Activated gamma-delta T cell treated with anti-CD3 and anti-CD28 coated beads, Interleukin-2, amount 50 U/mL, for 16 hours (primary cell): ENCODE measurements at places on chromosomes 11 and 22.

DNA sequence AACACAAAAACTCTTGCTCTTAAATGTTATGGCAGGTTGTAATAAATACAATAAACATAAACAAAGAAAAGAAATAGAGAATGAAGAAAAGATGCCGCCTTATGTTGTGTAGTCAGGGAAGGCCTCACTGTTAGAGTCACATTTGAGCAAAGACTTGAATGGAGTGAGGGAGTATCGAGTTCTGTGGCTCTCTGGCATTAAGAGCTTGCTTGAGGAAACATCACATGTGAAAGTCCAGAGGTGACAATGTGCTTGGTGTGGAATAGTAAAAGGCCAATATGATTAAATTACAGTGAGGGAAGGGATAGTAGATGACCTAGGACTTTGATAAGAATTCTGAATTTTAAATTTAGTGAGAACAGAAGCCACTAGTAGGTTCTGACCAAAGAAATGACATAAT is 139.4 kb downstream of the ATG16L2 start:
- DNase-seq = no peak

DNA sequence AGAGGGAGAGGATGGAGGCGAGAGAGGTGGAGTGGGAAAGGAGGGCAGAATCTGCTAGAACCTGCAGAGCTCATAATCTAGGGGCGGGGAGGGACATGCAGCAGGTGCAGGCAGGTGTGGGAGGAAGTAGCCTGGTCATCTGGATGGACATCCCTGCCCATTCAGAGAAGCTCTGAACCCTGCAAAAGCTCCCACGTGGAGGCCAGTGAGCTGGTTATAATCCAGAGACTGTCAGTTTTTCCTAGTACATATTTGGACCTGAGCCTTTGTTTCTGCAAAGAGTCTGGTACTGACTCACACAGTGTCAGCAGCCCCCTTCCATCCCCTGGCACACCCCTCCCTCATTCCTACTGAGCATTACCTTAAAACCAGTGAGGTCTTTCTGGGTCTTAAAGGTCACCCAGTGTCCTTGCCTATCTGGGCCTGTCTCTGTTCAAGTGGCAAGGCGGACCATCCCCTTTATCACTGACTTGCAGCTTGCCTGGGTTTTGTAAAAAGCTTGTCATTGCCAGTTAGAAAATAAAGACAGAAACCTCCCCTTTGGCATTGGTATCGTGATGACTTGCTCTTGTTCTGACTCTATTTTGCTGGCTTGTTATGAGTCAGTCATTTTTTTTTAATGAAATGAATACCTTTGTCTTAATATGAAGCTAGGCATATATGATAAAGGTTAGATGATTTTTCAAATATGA is 26.1 kb downstream of the PTPRJ start:
- no peak for DNase-seq

DNA sequence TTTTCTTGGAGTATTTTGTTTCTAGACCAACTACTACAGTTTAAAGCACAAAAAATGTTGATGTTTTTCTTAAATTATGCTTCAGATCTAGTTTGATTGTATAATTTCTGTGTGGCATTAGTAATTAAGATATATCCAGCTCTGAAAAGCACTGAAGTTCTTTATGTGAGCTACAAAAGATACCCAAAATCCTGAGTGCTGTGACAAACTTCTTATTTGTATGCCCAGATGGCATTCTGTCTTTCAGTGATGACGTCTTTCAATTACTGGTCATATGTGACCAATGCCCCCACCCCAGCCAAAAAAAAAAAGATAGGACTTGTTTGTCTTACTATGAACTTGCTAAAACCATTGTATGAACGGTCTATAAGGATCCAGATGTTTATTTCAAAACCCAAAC is 51.3 kb downstream of the BIRC2 start:
- no peak for DNase-seq

DNA sequence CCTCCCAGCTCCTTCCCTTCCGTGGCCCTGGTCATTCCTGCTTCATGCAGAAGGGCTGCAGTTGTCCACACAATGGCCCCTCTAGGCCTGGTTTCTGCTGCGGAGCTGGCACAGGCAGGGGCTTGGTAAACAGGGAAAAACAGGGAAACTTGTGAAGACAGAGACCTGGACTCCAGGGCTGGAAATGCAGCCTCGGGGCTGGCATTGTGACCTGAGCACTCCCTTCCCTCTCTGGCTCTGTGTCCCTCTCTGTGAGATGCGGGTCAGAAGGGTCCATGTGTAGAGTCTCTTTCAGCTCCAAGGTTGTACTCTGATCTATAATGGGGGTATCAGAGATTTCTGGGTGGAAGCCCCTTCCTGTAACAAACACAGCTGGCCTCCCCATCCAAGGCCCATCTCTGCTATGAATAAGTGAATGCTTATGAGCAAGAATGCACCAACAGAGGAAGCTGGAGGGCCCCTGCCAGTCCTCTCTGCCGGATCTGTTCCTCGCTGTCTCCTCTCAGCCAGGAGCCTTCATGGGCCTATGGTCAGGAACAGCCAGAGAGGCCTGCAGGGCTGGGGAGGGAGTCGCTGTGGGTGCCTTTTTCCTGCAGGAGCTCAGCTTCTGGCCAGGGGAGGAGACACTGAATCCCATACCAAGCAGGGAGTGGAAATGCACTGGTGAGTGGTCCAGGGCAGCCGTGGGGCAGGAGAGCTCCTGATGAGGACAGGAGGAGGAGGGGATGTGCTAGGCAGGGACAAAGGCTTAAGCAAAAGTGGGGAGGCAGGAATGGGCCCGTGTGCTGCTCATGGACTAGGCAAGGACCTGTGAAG is 6.7 kb upstream of the DERL3 start:
- no peak for DNase-seq

- no peak for DNase-seq
Observed at GRCh38 chr22:39908737-39909136, 7.9 kb downstream of the GRAP2 start.

- DNase-seq = peak; percentile 22
Observed at GRCh38 chr11:66126808-66127555, 56.9 kb downstream of the PACS1 start.

- DNase-seq = no peak
Observed at GRCh38 chr11:1073851-1074243, 827 bp upstream of the MUC2 start.

GRCh38 chr22:29215012-29215860 is 9.5 kb downstream of the EMID1 start:
- no peak for DNase-seq

GRCh38 chr22:42960531-42961399 is 54.2 kb downstream of the PACSIN2 start:
- DNase-seq = no peak

- DNase-seq = peak; percentile 63
Observed at GRCh38 chr11:46529095-46529905, 64.5 kb downstream of the AMBRA1 start.

DNA sequence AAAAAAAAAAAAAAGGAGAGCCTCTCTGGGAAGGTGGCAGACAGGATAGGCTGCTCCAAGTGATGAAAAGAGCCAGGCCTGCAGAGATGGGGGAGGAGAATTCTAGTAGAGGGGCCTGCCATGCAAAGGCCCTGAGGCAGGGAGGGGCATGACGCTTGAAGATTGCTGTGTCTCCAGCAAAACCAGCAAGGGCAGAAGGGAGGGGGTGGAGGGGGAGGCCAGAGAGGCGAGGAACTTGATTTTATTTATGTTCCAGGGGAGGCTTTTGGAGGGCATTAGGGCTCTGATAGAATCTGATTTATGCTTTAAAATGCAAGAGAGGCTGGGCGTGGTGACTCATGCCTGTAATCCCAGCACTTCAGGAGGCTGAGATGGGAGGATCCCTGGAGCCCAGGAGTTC is 16.7 kb upstream of the PACSIN2 start:
- no peak for DNase-seq

GRCh38 chr11:121722431-121723245 is 269.9 kb upstream of the SORL1-AS1 start:
- no peak for DNase-seq

GRCh38 chr11:57275582-57275981 is 38.5 kb upstream of the APLNR start:
- no peak for DNase-seq

DNA sequence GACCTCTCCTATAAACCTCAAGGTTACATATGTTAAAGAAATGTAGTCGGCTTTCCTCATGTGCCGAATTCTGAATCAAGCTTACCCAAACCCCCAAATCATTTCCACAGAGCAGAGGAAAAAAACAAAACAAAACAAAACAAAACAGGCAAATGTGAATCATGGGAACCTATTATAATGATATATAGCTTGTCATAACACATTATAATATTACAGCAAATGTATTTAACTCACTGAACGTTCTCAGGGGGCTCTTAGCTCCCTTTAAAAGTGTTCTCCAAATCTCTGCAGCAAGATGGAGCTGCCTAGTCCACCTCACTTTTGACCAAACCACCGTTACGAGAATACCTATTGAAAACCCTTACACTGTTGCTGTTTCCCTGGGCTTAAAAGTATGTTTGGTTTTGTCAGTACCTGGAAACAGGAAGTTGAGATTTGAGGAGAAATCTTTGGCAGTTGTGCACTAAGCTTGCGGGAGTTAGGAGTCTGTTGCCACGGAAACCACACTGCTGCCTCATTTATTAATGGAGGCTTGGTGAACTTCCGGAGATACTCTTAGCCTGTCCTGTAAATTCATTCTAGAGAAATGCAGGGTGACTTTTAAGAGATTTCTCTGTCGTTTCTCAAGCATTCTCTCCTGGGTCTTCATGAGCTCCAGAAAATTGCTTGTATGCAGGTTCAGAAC is 167.0 kb upstream of the RASSF10 start:
- DNase-seq = no peak

- no peak for DNase-seq
Observed at GRCh38 chr11:61618978-61619377, 38.1 kb upstream of the SYT7 start.

- DNase-seq = no peak
Observed at GRCh38 chr22:25930788-25931310, 188.9 kb downstream of the MYO18B start.

GRCh38 chr11:11505190-11505589 is 116.6 kb downstream of the GALNT18 start:
- no peak for DNase-seq

DNA sequence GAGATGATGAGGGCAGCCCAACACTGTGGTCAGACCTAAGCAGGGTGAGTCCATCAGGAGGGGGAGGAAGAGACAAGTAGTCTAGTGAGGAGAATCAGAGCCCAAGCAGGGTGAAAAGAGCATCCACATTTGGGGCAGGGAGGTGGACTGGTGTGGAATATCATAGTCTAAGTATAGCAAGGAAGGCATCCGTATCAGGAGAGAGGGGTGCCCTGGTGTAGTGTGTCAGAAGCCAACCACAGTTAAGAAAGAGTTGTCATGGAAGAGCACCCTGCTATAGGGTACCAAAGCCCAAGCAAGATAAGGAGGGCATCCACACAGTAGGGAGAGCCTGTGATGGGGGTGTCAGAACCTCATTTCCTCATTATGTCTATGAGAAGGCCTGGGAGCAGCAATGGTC is 45.3 kb downstream of the PAK1 start:
- no peak for DNase-seq
